ENCODE measurements at places on chromosomes 6 and 20.
A peak's percentile ranks its signal among the peaks of the same experiment; 100 is the strongest.

DNA sequence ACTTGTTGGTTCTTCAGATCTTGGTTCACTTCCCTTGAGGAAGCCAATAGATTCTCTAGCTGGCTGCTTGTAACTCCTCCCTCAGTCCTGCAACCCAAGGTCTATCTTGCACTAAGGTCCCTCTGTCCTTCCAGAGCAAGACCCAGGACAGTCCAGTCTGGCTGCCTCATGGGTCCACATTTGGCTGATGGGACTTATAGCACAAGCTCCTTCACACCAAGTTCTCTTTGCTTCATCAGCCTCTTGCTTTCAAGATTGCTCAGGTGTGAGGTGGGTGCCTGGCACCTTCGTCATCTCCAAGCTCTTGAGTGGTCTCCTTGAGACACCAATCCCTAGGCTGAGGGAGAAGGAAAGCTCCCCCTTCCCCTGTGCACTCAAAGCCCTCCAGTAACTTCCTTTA, 28.3 kb downstream of the NSFL1C start:
- DNase-seq, result no peak

DNA sequence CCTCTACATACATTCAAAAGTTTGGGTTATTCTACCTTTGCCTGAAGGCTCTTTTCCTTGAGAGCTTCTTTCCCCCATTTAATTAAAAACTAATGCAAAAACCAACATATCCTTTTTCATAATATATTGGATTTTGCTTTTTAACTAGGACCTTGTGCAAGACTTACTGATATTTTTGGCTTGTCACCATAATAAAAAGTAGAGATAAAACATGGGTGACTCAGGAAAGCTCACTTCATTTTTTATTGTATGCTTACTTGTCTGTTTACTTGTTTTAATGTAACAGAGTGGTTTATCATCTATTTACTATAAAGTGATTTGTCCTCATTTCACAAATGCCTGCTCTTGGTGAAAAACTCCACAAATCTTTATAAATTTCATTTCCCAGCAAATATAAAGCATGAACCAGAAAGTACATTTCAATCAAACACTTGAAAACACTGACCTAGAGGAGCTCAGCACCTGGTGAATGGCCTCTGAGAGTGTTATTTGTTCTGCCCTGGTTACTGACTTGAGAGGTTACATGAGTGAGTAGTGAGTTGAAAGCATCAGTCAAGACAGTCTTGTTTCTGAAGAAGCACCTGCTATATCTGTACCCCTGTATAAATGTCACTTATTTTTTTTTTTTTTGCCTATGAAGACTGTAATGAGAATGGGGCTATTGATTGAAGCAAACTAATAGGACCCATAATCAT, 20.8 kb downstream of the ADGRG6 start:
- no peak for DNase-seq

DNA sequence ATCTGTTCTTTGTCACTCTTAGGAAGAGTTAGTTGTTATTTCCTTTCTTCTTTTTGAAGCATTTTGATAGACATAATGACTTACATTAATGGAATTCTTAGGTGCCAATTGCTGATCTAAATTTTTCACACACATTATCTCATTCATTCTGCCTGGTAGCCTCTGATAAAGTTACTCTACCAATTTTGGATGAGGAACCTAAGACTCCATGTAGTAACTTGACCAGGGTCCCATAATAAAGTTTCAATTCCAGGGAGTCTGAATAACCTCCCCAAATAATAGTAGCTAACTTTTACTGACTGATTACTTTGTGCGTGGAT, 73.2 kb upstream of the CITED2 start:
- no peak for DNase-seq

- DNase-seq, result no peak
These were observed 109.6 kb downstream of the ALDH8A1 start for GRCh38 chr6:134840086-134840867.

DNA sequence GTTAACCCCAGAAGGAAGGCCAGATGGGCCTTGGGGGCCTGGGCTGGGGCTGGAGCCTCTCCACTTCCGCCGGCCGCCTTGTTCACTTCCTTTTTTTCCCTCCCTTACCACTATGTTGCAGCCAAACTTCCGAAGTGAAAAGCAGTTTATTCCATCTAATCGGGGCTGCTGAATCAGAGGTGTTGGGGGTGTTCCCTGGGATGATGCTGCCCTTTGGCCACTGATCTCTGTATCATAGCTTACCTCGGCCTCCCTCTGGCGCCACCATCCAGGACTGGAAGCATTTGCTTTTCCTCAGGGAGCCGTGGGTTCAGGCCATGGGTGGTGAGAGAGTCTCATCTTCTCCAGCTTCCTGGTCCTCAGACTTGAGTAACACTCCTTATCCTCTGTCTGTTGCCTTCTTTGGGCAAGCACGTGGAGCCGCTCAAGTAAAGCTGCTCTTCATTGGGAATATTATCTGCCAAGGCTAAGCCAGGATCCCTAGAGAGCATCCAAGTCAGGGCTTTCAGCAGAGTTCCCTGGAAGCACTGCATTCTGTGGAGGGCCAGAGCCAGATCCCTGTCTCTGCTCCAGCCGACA, 39.6 kb downstream of the SLX4IP start:
- no peak for DNase-seq

DNA sequence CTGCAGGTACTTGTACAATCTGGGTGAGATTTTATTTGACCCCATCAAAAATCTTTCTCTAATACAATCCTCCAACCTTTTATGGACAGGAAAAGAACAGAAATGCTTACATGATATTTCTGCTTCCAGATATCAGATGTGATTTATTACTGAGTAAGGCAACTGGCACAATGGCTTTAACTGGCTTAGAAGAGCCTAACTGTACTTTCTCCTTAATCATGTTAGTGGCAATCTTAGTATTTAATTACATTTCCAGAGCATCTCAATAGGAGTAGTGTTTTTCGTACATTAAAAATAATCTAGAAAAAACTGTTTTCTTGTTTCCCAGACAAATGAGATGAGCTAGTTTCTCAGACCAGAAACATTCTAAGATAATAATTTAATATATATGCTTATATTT, 251.6 kb downstream of the KCNQ5 start:
- DNase-seq, result no peak

DNA sequence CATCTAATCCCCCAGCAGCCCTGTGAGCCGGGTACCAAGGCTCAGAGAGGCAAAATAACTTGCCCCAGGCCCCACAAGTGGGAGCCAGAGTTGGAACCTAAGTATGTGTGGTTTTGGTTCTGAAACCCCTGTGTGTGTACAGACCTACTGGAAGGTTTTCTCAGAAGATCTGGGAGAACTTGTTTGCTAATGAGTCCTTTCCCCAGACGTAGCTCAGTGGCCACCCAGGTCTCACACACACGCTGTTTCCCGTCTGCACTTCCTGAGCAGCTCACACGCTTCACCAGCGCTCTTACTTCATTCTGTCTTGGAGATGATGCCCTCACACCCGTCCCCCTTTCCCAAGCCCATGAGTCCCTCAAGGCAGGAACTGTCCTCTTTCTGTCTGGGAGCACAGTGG, 8.2 kb downstream of the CCN5 start:
- no peak for DNase-seq

DNA sequence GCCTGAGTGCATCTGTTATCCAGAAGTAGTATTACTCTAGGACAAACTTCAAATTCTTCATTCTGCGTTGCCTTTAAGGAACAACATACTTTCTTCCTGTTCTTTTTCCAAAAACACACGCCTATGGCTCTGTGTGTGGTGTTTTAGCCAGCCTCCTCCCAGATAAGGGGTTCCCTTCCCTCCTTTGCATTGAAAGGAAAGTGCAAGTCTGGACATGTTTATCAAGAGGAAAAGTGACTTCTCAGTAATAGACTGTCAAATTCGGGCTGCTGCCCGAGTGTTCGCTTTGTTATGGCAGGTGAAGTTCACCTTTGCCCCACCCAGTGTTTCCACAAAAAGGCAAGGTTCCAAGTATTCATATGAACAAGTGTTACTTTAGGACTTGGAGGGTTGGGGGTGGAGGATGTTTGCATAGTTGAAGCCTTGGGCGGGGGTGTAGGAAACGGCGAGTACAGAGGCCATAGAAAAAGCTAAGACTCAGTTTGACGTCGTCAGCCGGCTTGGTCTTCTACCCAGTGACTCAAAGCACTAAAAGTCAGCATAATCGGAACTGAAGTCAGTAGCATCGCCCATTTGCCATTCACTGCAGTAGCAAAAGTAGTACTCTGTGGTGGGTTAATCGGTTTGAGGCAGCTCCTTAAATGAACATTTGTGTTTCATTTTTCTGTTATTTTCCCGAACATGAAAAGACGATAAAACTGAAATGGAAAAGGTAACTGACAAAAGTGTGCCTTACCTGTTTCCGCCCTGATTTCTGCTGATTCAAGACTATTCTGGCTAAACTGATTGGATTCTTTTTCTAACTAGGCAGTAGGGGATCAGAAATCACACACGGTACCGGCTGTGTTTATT, 12.5 kb downstream of the PRDM1 start:
- peak; percentile 83 for DNase-seq

DNA sequence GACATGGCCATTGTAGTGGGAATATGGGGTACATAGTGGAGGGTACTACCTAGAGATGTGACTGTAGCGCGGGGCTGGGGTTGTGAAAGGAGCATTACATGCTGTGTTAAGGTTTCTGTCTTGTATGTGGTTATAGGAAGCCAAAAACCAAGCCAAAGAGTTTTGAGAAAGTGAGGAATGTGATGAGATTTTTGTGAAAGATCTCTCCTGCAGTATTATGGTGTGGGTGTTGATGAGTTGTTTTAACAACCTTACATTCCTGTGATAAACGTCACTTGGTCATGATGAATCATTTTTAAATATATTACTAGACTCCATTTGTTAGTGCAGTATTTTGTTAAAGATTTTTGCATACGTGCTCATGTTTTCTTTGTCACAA, 48.9 kb downstream of the ZFAND3 start:
- DNase-seq, result peak; percentile 32

- peak; percentile 44 for DNase-seq
These were observed 525 bp downstream of the NCOA7 start for GRCh38 chr6:125791151-125791819.

- no peak for DNase-seq
These were observed 163.5 kb downstream of the KIF6 start for GRCh38 chr6:39561536-39562266.

GRCh38 chr6:74932232-74932888, 273.5 kb downstream of the COL12A1 start:
- no peak for DNase-seq

GRCh38 chr6:79373880-79374279, 139.4 kb upstream of the HMGN3 start:
- no peak for DNase-seq

Data from stimulated activated CD4-positive, alpha-beta T cell treated with anti-CD3 and anti-CD28 coated beads, Interleukin-2, amount 100 ng/mL, for 24 hours (primary cell).